ENCODE measurements at places on chromosomes 3 and 15.

GRCh38 chr15:75696311-75696720, 16.3 kb downstream of the CSPG4 start:
- no peak overlapping the region for H3K4me3 ChIP-seq
- H3K4me1 ChIP-seq, result peaks cover 19% of the 10 kb centered on the region
- H3K27me3 ChIP-seq, result no peaks in the 10 kb centered on the region
- H3K36me3 ChIP-seq, result no peaks in the 10 kb centered on the region
- DNase-seq, result no peak
- H3K27ac ChIP-seq, result no peak overlapping the region

DNA sequence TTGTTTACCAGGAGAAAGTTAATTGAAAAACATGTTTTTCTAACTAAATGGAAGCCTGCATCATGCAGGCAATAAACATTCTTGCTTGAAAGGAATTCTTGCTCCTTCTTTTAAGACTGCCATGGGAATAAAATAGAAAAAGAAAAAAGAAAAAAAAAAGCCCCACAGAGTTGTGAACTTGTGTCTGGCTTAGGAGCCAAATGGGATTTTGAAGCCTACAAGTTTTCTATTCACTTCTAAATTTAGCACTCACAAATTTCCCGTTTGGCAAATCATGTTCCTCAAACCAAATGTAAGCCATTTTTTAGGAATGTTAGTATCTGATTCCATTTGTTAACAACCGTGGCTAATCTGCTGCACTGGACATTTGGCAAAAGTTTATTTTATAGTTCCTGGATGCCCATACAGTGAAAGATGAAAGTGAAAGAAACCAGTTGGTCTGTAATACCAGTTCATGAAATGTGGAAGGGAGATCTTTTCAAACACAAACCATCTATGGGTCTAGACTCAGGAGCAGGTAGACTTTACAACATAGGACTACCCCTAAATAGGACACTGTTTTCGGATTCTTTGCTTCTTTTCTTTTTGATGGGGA, 133.8 kb upstream of the GMNC start:
- no peaks in the 10 kb centered on the region for H3K4me1 ChIP-seq
- H3K4me3 ChIP-seq, result no peak overlapping the region
- H3K27me3 ChIP-seq, result no peaks in the 10 kb centered on the region
- H3K27ac ChIP-seq, result no peak overlapping the region

DNA sequence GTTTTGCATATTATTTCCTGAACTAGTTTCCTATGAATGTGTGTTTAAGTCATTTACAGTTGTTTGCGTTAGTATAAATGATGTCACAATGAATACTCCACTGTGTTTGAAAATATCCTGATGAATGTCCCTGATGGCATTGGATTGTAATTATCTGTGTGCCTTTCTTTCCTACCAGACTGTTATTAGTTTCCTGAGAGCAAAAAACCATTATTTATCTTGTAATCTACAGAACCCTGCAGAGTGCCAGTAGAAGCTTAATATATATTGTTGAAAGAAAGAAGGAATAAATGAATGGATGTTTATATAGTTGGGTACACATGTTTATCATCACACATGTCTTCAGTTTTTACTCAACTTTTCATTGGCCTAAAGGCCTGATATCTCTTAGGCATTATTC, 312.6 kb downstream of the AGBL1 start:
- no peak overlapping the region for H3K27ac ChIP-seq
- no peaks in the 10 kb centered on the region for H3K4me1 ChIP-seq

DNA sequence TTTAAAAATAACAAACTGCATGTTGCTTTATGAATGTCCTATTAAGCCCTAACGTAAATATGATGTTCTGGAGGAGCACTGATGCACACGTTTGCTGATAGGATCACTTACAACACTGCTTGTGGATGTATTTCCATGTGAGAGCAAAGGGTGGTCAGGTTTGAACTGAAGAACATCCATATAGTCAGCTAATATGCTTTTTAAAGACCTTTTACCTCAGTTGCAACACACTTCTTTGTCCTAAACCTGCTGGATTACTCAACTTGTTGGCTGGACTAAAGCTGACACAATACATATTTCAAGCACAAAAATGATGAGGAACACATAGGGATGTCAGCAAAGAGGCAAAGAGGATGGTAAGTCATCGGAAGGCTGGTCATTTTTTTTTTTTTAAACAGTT, 186.6 kb downstream of the TIGIT start:
- peaks cover 10% of the 10 kb centered on the region for H3K4me1 ChIP-seq
- no peaks in the 10 kb centered on the region for H3K27me3 ChIP-seq
- no peak overlapping the region for H3K27ac ChIP-seq
- no peak for DNase-seq
- H3K4me3 ChIP-seq, result no peak overlapping the region

GRCh38 chr3:184718431-184718830, 6.6 kb upstream of the MAGEF1 start:
- peaks cover 4% of the 10 kb centered on the region for H3K4me1 ChIP-seq
- no peak overlapping the region for H3K4me3 ChIP-seq
- H3K27ac ChIP-seq, result no peak overlapping the region
- no peaks in the 10 kb centered on the region for H3K36me3 ChIP-seq

DNA sequence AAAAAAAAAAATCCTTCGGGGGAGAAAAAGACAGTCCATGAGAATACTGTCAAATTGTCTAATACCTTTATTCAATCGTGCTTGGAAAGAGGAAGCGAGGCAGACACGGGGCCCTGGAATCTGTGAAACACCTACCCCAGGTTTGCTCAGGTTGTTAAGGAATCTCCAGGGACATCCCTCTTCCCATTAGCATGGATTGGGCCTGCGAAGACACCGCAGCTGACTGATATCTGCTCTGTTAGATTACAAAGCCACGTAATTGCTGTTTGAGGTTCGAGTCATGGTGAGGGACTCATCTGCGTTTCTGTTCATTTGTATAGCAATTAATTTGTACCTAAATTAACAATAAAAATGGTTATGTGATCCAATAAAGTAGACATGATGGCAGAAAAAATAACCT, 91.0 kb downstream of the BDH1 start:
- H3K4me3 ChIP-seq, result no peak overlapping the region
- no peaks in the 10 kb centered on the region for H3K36me3 ChIP-seq
- no peak for DNase-seq
- H3K27ac ChIP-seq, result no peak overlapping the region
- H3K4me1 ChIP-seq, result peaks cover 41% of the 10 kb centered on the region

GRCh38 chr3:53145713-53146080, 15.3 kb upstream of the PRKCD start:
- DNase-seq, result no peak
- H3K27ac ChIP-seq, result no peak overlapping the region
- no peaks in the 10 kb centered on the region for H3K27me3 ChIP-seq
- no peaks in the 10 kb centered on the region for H3K4me1 ChIP-seq
- no peak overlapping the region for H3K4me3 ChIP-seq
